Stimulated activated CD4-positive, alpha-beta T cell treated with anti-CD3 and anti-CD28 coated beads, Interleukin-15, amount 100 ng/mL, for 1 hour (primary cell): ENCODE measurements at places on chromosomes 12 and 14.

- no peak for DNase-seq
These were observed 51.7 kb downstream of the FLRT2 start for GRCh38 chr14:85581691-85582090.

GRCh38 chr12:14828892-14829291, 14.4 kb downstream of the ART4 start:
- no peak for DNase-seq

DNA sequence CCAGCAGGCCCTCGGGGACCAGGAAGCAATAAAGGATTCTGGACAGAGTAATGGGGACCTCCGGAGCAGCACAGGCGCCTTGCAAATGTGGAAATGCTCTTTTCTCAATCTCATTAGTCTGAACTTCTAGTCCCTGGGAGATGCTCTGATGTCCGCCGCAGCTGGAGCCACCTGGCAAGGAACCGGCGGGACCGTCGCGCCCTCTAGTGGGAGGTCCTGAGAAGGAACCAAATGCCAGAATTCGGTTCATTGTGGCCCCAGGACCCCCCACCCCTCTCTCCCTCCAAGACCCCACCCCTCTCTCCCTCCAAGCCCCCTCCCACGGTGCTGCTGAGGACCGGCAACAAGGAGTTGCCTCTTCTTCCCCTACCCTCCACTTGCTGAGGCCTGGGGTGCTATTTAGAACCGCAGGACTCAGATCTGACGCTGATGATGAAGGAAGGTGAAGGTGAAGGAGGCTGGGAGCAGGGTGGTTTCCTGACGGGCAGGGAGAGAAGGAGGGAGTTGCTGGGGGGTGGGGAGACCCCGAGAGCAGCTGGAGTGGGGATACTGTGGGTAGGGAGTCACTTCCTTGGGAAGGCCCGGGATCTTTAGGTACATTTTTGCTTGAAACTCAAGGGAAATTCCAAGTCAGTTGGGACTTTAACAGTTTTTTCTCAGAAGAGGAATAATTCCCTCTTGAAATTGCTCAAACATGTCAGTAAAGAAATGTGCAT, 42.5 kb downstream of the SMIM41 start:
- peak; percentile 50 for DNase-seq

DNA sequence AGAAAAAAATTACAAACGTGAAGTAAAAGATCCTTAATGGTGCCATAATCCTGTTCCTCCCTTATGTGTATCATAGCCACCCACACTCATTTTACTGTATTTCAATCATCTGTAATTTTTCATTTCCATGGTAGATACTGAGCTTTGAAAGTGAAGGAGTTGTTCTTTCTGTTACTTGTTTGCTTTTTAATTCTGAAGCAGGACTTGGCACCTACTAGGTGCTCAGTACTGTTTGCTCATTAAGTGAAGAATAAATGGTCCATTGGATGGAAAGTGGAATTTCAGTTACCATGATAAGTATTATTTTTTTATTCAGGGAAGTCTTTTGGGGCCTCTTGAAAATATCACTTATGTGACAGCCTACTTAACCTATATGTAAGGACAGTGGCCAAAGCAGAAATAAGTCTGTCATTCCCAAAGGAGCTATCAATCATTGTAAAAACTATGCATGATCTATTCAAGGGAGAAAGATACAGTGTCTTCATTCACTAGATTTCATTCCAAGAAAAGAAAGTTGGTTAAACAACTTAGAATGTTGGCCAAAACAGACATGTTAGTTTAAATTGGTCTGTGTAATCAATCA, 1244.4 kb upstream of the SEL1L start:
- DNase-seq = no peak

DNA sequence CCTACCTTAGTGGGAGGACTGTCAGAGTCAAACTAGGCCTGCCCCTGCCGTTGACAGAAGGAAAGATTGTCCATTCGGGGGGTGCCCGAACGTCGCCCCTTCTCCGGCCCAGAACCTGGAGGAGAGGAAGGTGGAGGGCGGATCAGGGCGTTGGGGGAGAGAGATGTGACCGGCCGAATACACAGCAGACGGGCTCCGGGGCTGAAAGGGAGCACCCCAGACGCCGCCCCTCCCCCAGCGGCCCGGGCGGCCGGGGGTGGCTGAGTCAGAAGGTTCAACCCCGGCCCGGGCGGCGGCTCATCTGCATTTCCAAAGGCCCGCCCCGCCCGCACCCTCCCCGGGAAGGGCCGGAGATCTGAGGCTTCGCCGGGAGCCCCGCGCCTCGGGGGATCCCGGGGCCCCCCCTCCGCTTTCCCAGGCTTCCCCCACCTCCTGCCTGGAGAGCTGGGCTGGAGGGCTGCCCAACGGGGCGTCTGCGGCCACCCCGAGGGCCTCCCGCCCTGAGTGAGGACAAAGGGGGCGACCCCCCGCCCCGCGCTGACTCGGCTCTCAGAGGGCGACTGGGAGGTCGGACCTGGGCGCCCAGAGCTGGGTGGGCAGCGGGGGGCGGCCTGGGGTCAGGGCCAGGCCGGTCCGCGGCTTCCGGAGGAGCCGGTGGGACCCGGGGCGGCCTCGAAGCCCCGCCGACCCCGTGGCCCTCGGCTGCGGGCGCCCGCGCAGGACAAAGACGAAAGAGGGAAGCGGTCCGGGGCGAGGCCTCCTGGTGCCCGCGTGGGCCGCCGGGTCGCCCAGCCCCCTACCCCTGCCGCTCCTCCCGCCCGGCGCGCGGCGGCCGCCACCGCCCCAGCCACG, 3.7 kb upstream of the SETD1B start:
- DNase-seq = peak; percentile 60

- DNase-seq = no peak
These were observed 22.5 kb upstream of the WSCD2 start for GRCh38 chr12:108106599-108106998.

- no peak for DNase-seq
These were observed 613 bp downstream of the ARHGEF40 start for GRCh38 chr14:21070610-21071224.

- DNase-seq = no peak
These were observed 49.6 kb upstream of the IFNG-AS1 start for GRCh38 chr12:67939611-67940010.

DNA sequence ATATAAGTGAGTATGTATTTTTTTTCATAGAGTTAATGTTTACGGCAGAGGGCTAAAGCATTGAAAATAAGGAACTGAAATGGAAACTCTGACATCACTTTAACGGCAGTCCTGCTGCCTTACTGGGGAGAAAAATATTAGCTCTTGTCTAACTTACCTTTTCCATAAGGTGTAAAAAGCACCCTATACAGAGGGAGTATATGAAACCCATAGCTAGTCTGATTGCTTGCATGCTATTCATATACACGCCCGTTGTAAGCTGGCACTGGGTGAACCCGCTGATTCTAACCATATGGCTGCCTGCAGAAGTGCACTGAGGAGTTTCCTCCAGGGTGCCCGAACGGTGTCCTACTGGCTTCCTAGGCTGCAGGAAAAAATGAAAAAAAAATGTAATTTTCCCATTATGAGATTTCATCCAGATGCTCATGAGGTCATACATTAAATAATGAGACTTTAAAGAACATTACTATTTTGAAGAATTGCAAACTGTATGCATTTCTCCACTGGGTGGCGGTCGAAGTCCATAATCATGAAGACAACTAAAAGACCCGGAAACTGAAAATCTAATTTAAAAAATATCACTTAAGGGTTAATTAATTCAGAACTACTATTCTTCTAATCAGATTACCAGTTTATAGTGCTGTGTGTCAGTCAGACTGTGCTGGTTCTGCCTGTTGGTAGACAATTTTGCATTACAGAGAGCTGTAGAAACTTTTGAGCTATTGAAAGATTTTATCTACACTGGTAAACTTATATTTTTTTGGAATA, 144.7 kb downstream of the ALX1 start:
- DNase-seq = no peak

DNA sequence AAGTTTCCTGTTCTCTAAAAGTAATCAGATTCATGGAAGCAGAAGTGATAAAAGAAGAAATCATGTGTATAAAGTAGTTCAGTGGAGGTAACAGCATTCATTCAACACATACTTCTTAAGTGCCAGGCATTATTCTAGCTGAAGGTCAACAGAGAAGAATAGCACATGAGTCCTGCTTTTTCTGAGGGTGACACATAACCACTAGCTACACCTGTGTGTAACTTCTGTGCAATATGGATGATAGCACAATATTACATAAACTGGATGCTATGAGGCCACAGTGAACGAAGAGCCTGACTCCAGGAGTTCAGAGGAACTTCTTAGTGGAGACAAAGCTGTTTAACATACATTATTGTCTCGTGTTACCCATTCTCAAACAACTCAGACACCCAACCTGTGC, 114.3 kb upstream of the PCED1B start:
- no peak for DNase-seq

GRCh38 chr14:77991128-77991772, 178.9 kb upstream of the NRXN3 start:
- DNase-seq = no peak

DNA sequence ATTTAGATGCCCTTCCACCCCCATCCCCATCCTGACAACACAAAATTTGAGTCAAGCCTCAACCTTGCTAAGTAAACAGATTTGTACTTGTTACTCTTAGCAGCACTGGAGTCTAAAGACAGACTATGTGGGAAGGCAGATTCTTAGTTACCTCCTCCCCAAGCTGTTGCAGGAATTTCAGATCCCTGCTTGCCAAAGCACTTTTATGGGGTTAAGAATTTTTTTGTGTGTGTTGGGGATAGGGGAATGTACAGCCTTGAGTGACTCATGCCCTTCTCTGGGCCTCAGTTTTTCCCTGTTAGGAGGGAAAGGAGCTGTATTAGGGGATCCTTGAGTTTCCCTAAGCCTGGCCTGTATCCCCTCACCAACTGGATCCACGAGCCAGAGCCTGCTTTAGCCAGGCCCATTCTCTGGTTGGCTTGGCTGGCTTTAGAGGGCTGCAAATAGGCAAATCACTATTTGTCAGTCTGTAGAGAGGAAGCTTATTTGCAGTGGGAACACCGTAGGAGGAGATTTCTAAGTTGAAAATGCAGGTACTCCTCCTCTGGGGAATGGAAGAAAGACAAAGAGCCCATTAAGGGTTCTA, 27.7 kb upstream of the RNU6-8 start:
- no peak for DNase-seq
